Suppressor macrophage treated with lipopolysaccharide for 1 hour (primary cell): ENCODE measurements at places on chromosomes 7 and 10.

DNA sequence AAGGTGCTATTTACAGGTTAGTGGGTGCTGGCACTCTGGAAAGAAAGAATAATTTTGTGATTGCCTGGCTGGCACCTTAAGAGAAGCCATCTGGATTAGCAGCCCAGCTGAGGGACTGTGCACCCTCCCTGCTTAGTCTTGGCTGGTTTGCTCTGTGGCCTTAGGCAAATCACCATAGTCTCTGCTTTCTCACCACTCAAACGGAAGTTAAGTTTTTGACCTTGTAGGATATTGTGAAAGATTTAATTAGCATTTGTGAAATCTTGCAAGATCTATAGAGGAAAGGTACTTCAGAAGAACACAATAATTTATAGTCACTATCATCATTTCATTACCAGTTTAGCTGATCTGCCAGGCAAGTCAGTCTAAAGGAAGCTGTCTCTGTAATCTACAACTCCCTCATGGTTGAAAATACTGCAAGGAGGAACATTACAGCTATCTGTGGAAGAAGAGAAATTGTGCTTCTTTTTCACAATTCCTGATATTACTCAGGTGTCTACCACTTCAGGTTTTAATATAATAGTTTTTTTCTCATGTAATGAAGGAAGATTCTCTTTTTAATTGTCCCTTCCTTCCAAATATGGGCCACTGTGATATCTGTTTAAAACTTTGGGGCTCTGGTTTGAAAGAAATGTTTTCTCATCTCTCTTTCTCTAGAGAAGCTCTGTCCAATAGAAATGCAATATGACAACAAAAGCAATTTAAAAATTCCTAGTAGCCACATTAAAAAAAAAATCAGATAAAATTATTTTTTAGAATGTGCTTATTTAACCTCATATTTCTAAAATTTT is 219.6 kb downstream of the PTEN start:
- no peak for DNase-seq

DNA sequence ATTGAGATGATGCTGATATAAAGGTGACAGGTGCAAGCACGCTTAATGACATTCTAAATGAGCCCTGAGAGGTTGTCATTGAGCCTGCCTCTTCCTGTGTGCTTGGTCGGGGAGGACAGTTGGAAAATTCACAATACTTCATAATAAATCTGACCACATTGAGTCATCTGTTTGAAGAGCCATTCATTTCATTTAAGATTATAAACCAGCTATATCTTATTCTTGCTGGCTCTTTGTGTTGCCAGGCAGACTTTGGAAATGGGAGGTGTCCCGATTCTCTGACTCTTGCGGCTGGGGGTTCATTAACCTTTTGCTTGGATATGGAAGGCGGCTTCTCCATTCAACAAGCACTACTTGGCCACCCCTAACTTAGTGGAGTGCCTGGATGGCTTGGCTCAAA is 198.2 kb downstream of the FANK1 start:
- DNase-seq = no peak

- no peak for DNase-seq
Observed at GRCh38 chr10:47078393-47079203, 167.4 kb downstream of the PTPN20 start.

DNA sequence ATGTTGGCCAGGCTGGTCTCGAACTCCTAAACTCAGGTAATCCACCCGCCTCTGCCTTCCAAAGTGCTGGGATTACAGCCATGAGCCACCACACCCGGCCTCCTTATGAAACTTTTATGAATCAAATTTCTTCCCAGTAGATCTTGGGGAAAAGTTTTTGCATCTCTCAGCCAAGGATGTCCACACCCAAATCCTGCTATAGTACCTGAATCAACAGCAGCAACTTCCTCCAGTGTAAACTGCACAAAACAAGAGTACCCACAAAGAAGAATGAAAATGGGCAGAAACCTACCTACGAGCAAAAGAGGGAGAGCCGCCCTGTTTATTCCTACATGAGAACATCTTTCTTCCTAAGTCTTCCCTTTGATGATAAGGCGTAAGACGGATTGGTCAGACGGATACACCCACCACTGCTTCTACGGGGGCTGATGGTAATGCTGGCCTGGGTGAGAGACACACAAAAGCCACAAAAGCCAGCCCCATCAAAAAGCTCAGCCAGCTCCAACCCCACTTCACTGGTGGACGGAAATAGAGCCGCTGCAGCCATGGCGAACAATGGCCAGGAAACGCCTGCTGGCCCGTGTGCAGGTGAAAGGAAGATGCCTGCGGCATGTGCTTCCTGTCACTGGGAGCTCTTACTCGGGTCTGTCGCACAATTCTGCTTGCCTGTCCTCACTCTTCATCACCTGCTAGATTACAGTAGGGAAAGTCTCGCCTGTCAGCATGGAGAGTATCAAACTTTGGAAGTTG is 10.4 kb downstream of the JCAD start:
- DNase-seq = no peak

- DNase-seq = peak; percentile 24
Observed at GRCh38 chr7:23043441-23043840, 29.5 kb upstream of the HYCC1 start.

GRCh38 chr7:29808075-29808801 is 1.9 kb downstream of the WIPF3 start:
- DNase-seq = no peak

DNA sequence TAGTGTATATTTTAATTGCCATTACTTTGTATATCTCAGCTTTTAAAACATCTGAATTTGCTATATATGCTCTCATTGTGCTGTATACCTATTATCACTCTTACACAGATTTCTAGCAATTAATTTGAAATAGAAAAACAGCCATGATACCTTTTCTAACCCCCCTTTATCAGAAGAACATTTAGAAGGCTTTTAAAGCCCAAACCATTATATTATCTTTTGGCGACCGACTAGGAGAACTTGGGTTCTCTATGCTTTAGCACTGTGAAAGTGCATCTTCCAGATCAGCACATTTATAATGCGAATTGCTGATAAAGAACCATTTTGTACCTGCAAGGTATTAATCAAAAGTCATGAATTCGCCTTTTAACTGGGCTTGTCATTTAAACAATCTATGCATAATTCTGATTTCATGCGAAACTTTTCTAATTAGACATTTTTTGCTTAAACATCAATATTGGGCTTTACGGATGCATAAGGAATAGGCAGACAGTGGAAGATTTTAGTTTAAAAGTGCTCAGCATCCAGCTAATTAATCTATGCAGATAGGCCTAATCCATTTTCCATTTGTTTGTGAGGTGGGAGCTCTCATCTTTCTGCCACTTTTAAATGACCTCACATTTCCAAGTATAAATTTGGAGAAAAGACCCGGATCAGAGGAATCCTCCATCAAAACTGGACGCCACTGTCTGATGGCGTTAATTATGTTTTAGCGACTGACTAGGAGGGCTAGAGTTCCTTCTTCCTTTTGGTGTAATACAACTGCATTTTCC is 1.2 kb upstream of the MLLT10 start:
- peak; percentile 25 for DNase-seq

- no peak for DNase-seq
Observed at GRCh38 chr10:125004571-125005311, 62.8 kb downstream of the ZRANB1 start.

- no peak for DNase-seq
Observed at GRCh38 chr10:99395750-99396445, 34.5 kb downstream of the GOT1 start.

GRCh38 chr7:135790371-135790977 is 41.9 kb upstream of the FAM180A start:
- no peak for DNase-seq

- no peak for DNase-seq
Observed at GRCh38 chr7:151252561-151252835, 4.0 kb upstream of the SMARCD3 start.

DNA sequence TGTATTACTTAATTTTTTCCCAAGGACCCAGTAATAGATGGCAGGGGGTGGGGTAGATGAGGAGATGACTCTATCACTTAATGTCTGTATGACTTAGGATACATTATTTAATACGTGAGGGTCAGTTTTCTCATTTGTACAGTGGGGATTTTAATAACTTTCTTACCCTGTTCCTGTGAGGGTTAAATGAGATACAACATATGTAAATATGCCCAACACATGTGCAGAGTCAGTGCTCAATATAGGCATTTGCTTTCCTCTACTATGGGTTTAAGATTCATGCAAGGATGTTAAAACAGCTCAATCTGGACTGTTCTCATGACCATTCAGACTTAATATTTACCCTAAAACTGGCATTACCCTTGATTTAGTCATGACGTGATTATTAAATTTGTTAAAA is 31.2 kb downstream of the ST7 start:
- DNase-seq = no peak

DNA sequence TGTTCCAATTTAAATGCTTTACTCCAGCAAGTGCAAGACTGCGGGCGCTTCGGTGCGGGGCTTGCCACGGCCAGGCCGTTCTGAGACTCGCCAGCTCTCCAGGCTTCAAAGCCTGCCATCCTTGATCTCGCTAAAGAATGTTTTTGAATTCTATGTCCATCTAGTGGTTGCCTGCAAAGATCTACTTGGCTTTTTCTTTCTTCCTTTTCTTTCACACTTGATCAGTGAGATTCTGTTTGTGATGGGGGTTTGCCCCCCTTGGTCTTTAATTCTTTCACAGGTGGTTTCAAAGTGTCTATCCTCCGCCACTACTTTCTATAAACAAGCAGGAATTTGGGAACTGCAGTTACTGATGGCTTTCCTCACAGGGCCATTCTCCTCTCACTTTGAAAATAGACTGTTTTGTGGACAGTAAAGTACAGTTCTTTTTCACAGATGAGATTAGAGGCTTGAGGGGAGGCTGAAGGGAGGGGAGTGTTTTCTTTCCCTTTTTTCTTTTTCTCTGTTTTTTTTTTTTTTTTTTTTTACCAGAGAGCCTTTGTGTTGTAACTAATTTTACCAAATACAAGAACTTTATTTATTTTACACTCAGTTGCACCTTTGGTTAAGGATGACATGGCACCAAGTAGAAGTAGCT is 15.2 kb upstream of the FBXW4 start:
- no peak for DNase-seq

DNA sequence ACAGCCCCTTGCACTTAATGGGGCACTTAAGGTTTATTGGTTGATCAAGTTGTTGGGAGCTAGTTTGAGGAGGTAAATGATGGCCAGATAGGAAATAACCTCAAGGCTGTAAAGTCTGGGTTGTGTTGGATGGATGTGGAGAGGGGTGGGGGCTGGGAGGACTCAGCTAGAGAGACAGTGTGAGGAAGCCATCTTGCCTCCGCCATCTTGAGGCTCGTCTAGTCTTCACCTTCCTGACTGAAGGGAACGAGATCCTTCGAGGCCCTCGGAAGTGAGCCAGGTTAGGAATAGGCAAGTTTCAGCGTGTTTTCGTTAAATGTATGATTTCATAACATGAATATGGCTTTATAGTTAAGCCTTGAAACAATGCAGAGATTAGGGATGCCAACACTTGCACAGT is 5.5 kb downstream of the GALNT17 start:
- DNase-seq = no peak

DNA sequence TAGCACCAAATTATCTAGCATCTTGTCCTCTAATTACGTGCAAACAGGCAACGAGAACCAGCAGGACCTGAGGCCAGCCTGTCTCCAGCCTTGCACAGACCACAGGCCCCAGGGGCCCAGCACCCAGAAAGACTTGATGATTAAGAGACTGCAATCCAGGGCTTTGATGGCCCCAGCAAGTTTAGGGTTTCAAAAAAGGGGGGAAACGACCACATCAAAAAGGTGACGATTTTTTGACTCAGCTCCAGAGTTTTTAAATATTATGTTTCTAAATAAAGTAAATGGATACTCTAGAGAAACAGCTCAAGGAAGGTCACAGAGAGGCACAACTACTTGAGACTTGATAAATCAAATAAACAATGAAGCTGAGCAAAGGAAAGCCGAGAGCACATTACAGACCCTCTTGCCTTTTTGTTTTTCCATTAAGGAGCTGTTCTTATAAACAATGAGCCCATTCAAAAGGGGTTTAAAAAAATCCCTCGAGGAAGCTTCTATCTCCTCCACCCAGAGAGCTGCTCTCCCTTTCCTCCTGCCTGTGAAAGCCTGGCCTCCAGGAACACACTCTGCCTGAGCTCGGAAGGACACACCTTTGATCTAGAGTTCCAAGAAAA is 44.1 kb downstream of the GLI3 start:
- DNase-seq = no peak

DNA sequence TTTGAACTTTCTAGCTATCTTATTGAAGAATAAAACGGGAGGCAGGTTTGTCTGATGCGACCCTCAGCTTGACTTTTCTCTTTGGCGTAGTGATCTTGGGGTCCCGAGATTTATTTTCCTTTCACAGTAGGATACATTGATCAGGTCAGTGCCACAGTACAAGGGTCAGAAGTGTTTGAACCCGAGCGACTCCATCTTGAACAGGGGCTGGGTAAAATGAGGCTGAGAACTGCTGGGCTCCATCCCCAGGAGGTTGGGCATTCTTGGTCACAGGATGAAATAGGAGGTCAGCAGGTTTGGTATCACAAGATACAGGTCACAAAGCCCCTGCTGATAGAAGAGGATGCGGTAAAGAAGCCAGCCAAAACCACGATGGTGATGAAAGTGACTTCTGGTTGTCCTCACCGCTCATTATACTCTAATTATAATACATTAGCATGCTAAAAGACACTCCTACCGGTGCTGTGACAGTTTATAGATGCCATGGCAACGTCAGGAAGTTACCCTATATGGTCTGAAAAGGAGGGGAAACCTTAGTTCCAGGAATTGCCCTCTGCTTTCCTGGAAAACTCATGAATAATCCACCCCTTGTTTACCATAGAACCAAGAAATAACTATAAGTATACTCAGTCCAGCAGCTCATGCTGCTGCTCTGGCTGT is 3.0 kb upstream of the TECPR1 start:
- DNase-seq = peak; percentile 22

- peak; percentile 38 for DNase-seq
Observed at GRCh38 chr7:128168667-128169210, 72.3 kb upstream of the LEP start.

GRCh38 chr10:3660753-3661152 is 124.3 kb downstream of the KLF6 start:
- DNase-seq = no peak

- no peak for DNase-seq
Observed at GRCh38 chr7:29418056-29418455, 145.6 kb upstream of the PRR15 start.

GRCh38 chr10:95234951-95235350 is 40.9 kb downstream of the ACSM6 start:
- no peak for DNase-seq

DNA sequence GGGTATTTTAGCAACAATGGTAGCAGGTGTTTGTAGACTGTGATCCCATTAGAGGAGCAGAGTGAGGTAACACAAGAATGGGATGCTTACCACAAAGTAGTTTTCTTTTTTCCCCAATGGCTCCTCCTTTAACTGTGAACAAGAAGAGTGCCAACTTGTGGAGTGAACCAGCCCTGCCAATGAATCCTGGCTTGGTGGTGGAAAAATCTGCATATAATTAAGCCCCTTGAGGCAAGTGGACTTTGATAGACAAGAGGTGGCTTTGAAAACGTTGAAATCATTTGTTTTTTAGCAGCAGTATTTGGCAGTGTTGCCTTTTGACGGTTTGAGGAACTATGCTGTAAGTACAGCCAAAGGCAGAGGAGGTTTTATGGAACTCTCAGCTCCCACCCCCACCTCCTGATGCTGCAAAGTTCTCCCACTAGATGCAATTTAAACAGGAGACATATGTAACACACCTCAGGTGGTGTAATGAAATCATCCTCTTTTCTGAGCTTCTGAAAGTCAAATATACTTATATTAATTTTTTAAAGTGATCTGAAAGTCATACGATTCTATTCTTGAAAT is 295.6 kb downstream of the DPP6 start:
- DNase-seq = no peak
